ENCODE measurements at places on chromosomes 3 and 15. TPM values are rescaled to one million over a fixed set of nuclear protein-coding genes. Genes with fewer than 3 reads are reported as not detected.

DNA sequence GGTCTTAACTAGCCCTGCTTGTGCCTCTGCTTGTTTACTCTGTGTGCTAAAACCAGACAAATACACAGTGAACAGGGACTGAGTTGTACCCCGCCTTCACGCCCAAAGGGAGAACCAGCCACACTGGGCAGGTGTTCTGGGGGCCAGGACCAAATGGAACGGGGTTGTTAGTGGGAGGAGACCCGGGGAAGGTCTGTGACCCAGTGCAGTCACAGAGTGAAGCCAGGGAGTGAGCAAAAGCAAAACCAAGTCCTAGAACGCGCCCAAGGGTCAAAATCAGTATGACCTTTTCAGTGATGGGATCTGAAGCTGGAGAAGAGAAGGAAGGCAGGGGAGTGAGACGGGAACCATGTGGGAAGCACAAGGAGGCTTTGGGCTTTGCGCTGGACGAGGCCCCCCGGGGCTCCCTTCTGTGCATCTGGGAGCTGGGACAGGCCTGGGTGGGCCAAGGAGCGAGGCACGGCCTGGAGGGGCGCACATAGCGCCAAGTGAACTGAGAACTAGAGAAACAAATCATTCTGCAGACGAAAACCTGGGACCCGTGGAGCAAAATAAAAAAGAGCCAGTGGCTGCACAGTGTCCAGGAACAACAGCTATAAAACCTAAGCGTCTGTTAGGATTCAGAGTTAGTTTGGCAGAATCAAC is 78.3 kb upstream of the ALDH1A3 start:
- no peak for DNase-seq

The SNX22 gene
- 7.7 TPM for total RNA-seq

The CAV3 gene
- not detected for total RNA-seq

The LMOD3 gene
- not detected for total RNA-seq

DNA sequence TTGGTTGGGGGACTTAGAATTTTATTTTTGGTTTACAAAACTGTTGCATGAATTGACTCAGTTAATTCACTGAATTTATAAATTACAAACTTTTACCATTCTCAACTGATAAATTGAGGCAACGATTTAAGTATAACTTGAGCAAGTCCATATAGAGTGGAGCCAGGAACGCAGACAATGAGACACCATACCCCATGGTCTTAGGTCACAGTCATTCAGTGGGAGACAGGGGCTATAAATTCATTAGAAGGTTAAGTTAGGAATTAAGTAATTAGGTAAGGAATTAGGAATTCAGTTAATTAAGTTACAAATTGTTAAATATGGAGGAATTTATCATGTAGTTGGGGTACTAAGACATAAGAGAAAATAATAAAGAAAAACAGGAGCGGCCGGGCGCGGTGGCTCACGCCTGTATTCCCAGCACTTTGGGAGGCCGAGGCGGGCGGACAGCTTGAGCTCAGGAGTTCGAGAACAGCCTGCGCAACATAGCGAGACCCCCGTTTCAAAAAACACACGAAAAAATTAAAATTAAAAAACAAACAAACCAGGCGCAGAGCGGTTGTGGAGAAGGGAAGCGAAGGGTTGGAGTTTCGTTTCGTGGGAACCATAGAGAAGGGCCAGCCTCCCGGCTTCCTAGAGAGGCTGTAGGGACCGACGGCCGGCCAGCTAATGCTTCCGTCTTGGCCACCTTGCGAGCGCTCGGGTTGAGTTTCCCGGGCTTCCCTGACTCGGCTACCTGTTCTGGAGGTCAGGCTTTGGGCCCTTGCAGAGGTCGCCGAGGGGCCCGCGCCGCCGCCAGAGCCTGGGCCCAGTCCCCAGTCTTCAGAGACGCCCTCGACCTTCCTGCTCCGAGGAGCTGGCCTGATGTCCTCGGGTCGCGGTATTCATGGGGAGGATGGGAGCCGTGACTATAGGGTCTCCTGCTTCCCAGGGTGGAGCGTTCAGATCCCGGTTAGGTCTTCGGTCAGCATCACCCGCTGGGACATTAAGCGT is at the start of gene ZNF619:
TSS of gene ZNF619 (plus strand) at position 645 of the 993 bp plus-strand sequence. CDS start 858 bp downstream, outside the sequence.
- DNase-seq: peak; percentile 83

- no peak for DNase-seq
Observed at GRCh38 chr3:56795829-56796185, 5.9 kb downstream of the ARHGEF3 start.

DNA sequence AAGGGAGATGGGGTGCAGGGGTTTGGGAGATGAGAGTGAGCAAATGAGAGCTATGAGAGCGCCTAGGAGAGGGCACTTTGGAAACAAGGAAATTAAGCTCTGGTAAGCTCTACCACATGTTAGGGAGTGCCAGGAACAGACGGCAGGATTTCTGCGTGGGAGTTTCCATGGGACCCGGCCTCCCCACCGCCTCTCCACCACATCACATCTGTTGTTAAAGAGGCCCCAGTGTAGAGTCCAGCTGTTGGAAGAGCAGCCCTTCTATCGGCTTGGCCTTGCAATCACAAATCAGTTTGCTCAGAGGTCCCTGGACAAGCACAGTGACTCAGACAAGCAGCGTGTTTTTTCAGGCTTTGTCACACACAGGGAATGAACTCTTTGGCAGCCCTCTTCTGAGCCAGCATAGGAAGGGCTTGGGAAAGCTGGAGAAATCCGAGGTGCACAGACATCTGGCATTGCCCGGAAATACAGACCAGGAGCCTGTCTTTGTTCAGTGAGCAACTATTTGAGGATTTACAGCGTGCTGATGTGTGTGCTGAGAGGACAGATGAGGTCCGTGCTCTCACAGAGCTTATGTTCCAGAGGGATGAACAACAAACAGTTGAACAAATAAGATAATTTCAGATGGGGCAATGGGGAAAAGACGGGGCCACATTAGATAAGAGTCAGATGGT is 370.6 kb upstream of the PROK2 start:
- peak; percentile 83 for DNase-seq

Measured in hepatocyte (in vitro differentiated cells).